Occipital lobe (tissue), 3 donors: ENCODE measurements at places on chromosomes 12 and 14.

DNA sequence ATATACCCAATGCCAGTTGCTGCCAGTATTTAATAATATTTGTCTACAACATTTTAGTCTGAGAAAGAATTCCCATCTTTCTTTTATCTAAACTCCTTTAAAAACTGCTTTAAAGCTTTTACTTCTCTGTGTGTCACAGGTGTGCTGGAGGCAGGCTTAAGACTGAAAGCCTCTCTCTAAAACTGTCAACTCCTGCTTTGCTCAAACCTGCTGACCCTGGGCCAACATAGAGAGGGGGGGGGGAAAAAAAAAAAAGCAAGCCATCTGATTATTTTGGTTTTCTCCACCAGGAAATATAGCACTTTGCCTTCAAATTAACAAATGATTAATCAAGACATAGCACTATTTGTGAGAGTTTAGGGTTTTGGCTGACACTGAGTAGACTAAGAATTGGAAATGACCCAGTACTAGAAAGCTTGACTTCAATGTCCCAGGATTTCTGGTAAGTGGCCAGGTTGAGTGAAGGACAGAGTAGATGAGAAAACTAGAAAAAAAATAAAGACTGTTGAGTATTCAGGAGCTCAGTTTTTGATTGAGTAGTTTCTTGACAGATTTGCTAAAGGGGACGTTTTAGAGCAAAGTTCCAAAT, 357.0 kb upstream of the FLRT2 start:
- DNase-seq, result no peak

DNA sequence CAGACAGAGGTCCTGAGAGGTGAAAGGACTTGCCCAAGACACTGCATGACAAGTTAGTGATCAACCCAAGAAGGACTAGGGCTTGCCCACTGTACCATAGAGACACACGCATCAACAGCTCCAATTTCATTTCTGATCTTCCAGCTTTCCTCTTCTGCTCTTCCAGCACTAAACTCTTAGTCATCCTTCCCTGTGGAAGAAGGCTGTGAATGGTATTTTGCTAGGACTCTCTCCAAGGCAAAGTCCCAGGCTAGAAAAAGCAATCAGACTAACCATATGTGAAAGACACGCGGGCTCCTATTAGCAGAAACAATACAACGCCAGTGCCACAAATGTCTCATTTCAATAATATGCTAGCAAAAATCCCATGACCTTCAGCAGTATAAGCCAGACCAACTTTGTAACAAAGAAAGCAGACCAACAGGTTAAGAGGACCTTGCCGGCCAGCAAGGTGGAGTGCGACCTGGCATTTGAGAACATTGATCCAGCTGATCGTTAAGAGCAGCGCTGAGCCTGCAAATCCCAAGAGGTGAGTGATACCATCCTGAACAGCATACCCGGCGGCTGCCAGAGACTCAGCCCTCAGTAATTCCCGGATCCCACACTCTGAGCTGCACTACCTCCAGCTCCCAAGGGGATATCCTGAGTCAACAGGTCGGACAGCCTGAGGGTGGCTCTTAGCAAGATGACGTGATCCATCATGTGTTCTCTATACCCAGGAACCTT, 132.5 kb downstream of the FOXN3 start:
- DNase-seq, result no peak

- DNase-seq, result no peak
Observed at GRCh38 chr14:81342850-81343580, 57.1 kb downstream of the STON2 start.

- DNase-seq, result no peak
Observed at GRCh38 chr14:105889666-105890473, 363.5 kb downstream of the TMEM121 start.

- no peak for DNase-seq
Observed at GRCh38 chr12:124083708-124084107, 110.7 kb downstream of the ZNF664 start.

DNA sequence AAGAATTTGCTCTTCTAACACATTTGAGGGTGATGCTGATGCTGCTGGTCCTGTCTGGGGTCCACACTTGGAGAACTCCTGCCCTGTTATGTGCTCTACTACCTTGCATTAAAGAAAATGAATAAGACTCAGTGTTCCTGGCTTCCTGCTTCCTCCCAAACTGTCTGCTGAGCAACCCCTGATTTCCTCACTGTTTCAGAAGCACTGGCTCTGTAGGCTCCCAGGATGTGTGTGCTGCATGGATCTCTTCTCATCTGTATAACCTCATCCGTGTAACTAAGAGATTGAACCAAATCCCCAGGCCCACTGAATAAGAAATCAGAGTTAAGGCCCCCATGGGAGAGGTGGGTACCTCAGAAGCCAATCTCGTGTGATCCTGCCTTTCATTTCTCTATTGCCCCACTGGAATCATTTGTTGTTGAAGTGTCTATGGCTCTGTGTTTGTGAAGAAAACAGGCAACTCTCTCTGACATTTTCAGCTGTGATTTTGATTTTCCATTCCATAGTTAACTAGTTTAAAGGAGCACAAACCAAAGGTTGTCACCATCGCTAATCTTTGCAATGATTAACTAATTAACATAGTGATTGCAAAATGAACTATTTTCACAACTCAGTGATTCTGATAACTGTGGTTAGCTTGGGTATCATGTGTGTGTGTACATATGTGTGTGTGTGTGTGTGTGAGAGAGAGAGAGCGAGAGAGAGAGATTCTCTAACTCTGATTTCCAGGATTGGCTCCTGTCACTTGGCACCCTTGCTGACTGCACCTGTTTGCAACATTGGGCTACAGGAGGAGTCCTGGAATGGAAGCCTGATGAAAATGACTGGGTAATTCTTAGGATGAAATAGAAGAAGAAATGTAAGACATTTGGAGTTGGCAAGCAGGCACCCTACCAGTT, 196.2 kb downstream of the SLC38A4 start:
- DNase-seq, result no peak

DNA sequence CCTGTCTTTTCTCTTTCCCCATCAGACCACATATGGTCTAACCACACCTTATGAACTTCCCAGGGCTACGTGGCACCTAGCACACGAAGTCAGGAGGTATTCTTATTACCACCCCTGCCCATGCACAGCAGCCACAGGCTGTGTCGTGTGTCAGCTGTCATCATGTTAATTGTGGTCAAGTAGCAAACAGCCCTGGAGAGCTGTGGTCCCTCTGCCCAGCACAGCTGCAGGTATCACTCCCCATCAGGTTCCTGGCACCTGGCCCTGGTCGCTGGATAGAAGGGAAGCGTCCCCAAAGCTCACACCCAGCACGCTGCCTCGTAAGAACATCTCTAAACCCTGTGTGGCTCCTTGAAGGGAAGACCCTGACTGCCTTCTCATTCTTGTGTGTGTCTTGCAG, 45.4 kb downstream of the CLMN start:
- no peak for DNase-seq

GRCh38 chr12:59059088-59059935, 139.0 kb upstream of the LRIG3 start:
- no peak for DNase-seq

- no peak for DNase-seq
Observed at GRCh38 chr12:92582475-92582874, 120.3 kb upstream of the PLEKHG7 start.

DNA sequence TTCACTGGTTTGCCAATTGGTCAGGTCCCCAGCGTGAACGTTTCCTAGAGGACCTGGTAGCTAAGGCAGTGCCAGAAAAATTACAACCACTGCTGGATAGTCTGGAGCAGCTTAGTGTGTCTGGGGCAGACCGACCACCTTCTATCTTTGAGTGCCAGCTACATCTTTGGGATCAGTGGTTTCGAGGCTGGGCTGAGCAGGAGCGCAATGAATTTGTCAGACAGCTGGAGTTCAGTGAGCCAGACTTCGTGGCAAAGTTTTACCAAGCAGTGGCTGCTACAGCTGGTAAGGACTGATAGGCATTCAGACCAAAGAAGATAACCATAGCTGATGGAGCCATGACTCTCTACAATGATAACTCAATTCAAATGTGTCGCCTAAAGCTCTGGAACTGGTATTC, 2.5 kb downstream of the C14orf119 start:
- no peak for DNase-seq

- DNase-seq, result no peak
Observed at GRCh38 chr14:32102152-32102787, 25.2 kb downstream of the ARHGAP5 start.

DNA sequence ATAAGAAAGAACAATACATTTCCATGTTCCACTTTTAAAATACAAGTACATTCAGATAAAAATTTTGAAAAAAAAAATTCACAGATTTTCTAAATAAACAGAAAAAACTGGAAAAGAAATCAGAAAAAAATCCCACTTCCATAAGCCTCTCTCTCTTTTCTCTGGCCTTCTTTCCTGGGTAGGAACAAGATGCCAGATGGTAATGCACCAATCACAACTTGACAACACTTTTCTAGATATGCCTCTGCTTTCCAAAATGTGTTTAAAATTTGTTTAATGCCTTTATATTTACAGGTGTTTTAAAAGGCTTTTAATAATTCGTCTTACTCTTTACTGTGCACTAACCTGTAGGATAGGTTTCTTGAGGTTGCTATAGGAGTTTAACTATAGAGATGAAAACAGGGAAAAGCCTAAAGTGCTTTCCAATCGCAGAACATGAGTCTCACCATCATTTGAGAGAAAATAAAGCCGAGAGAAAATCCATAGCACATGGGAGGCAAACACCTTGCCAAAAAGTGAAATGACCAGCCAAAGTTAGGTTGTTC, 74.2 kb downstream of the TMTC1 start:
- no peak for DNase-seq
